A549 treated with GW870086 at 1 μM for 4 hours (cell line): ENCODE measurements at places on chromosomes 4 and X. TPM values are rescaled to one million over a fixed set of nuclear protein-coding genes. Genes with fewer than 3 reads are reported as not detected.

GPM6B gene
- 0.08 to 0.14 TPM (median 0.14 TPM) in 3 of 5 replicates, not detected in the others for total RNA-seq

S100G gene
- total RNA-seq = not detected in 5 replicates

TBX22 gene
- total RNA-seq = not detected in 5 replicates

SRPX gene
- total RNA-seq = 7.3 to 8.4 TPM (median 7.9 TPM) in 5 replicates

CYLC1 gene
- total RNA-seq = not detected in 5 replicates

KCNE5 gene
- total RNA-seq = 0.09 to 0.22 TPM (median 0.11 TPM) in 3 of 5 replicates, not detected in the others

FOXP3 gene
- total RNA-seq = 0.12 to 0.15 TPM (median 0.14 TPM) in 3 of 5 replicates, not detected in the others

DCHS2 gene
- total RNA-seq = 0.03 TPM in 1 of 5 replicates, not detected in the others

PNMA3 gene
- 0.13 to 0.27 TPM (median 0.16 TPM) in 5 replicates for total RNA-seq

COL4A6 gene
- 15.0 to 17.0 TPM (median 16.0 TPM) in 5 replicates for total RNA-seq

CXXC4 gene
- not detected in 5 replicates for total RNA-seq

WNK3 gene
- total RNA-seq = 0.03 to 0.07 TPM (median 0.05 TPM) in 4 of 5 replicates, not detected in the other

DSPP gene
- total RNA-seq = not detected in 5 replicates

MAGEA2 gene
- 0.16 to 0.24 TPM in 2 of 5 replicates, not detected in the others for total RNA-seq

TLR8 gene
- total RNA-seq = not detected in 5 replicates

SPARCL1 gene
- not detected in 5 replicates for total RNA-seq

GLRA2 gene
- total RNA-seq = not detected in 5 replicates

OTC gene
- total RNA-seq = not detected in 5 replicates

AKAP14 gene
- not detected in 5 replicates for total RNA-seq

CFP gene
- total RNA-seq = 0.20 to 1.0 TPM (median 0.31 TPM) in 5 replicates

PAGE2B gene
- not detected in 5 replicates for total RNA-seq

RHOXF1 gene
- not detected in 5 replicates for total RNA-seq

GAR1 gene
- 34.4 to 46.6 TPM (median 43.8 TPM) in 5 replicates for total RNA-seq

WWC2 gene
- total RNA-seq = 10.1 to 18.6 TPM (median 17.1 TPM) in 5 replicates

PLRG1 gene
- total RNA-seq = 54.9 to 58.5 TPM (median 56.3 TPM) in 5 replicates

UNC5C gene
- not detected in 5 replicates for total RNA-seq

CFAP47 gene
- not detected in 5 replicates for total RNA-seq

ARHGEF6 gene
- 0.16 to 0.30 TPM (median 0.18 TPM) in 5 replicates for total RNA-seq

MGAT4D gene
- not detected in 5 replicates for total RNA-seq

KLHL34 gene
- total RNA-seq = not detected in 5 replicates

INTU gene
- 1.0 to 1.5 TPM (median 1.1 TPM) in 5 replicates for total RNA-seq

SPANXC gene
- 0.58 to 0.65 TPM (median 0.64 TPM) in 3 of 5 replicates, not detected in the others for total RNA-seq

CACNA1F gene
- total RNA-seq = not detected in 5 replicates

GPRASP3 gene
- total RNA-seq = 2.4 to 4.4 TPM (median 3.2 TPM) in 5 replicates
